ENCODE measurements at places on chromosomes 2 and 18.

GRCh38 chr2:47070155-47070919 lies 84.8 kb downstream of the STPG4 start:
- DNase-seq: no peak

DNA sequence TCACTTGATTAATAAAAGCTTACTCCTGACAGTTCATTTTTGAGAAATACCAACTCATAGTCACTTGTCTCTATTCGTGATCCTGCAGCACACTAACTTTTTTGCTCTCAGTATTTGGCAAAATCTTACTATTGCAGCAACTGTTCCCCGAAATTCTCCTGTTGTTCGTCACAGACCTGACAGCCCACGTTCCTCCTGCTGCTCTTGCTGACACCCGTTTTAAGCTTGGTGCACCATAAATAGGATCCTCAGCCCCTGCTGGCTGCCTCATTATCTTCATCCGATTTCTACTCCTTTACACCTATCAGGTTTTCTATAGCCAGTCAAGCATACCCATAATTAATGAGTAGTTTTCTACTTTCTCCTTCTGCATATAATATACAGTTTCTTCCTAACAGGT lies 368.8 kb downstream of the PLCL1 start:
- no peak for DNase-seq

GRCh38 chr2:28644760-28645159 lies 106.9 kb upstream of the PPP1CB start:
- DNase-seq: no peak

- peak; percentile 36 for DNase-seq
Measured at GRCh38 chr2:230441227-230441897, 25.4 kb downstream of the SP100 start.

GRCh38 chr2:141570474-141571131 lies 560.2 kb downstream of the LRP1B start:
- DNase-seq: no peak

GRCh38 chr2:188788621-188789020 lies 185.6 kb upstream of the COL3A1 start:
- no peak for DNase-seq

- no peak for DNase-seq
Measured at GRCh38 chr2:188295067-188295685, 3.5 kb downstream of the GULP1 start.

GRCh38 chr2:232336981-232337720 lies 41.4 kb upstream of the ALPP start:
- peak; percentile 10 for DNase-seq

DNA sequence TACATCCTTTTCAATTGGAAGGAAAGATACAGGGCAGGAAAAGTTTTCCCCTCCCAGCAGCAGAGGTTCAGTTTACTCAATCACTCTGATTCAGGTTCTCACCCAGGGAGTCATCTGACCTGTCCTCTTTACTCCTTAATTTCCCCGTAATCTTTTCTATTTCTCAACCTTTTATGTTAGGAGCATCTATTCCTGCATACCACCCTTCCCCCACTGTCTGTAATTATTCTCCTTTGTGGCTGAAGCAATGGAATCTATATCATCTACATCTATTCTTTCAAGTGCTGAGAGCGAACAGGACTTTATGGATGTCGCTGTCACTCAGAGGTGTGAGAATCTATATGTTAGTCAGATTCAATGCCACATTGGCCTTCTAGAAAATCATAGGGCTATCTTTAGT lies 175.2 kb downstream of the NOL4 start:
- no peak for DNase-seq

DNA sequence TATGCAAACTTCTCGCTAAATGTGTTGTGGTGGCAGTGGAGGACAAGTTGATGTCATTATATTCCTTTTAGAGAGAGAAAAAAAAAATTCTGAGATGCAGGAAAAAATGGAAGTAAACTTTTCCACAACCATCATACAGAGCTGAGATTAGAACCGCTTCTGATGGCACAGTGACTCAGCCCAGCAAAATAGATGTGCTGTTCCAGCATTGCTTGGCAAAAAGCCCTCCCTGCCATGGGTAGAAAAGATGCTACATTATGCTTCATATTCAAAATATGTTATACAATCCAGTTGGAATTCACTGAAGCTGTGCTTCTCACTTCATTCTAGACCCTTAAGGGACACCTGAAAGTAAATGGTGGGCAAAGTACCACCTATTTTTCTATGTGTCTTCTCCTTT lies 1047.6 kb upstream of the FANCL start:
- DNase-seq: no peak

- DNase-seq: no peak
Measured at GRCh38 chr2:215536510-215536909, 100.6 kb upstream of the FN1 start.

DNA sequence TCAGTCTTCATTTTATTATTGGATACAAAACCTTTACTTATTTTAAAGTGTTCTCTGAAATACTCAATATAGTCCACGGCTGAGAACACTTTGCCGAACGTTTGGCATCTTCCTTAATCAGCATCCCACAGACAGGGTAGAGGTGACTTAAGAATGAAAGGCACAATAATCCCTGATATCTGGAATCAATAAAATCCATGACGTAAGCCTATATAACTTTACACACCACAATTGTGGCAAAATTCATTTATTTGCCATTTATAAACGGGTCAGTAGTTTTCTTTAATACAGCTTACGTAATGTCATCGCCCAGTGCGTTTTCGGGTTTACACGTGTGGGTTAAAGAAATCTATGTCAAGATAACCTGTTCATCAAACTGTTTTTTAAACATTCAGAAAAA lies 1.3 kb downstream of the MGAT4A start:
- DNase-seq: no peak

- no peak for DNase-seq
Measured at GRCh38 chr2:71801969-71802368, 345.7 kb downstream of the CYP26B1 start.

DNA sequence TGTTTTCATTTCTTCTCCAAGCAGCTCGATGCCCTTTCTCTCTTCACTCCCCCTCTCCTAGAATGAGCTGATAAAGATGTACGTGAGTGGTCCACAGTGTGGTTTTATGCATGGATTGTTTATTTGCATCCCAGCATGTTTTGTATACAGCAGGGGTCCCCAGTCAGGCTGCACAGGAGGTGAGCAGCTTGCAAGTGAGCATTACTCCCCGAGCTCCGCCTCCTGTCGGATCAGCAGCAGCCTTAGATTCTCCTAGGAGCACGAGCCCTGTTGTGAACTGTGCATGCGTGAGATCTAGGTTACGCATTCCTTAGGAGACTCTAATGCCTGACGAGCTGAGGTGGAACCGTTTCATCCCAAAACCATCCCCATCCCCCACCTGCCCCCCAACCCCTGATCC lies 262.6 kb downstream of the AGAP1 start:
- DNase-seq: no peak

DNA sequence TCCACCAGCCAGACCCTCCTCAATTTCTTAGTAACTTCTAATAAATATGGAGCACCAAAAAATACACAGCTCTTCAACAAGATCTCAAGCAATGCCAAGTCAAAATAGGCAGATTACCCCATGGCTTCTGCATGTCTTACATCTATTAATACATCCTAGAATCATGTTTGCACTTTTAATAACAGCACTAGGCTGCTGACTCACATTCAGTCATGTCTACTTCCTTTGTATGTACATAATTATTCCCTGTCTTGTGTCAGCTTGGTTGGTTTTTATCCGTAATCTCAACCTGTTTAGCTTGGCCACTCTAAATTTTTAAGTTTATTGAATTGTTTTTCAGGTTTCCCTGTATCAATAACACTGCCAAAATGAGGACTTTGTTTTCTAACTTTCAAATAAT lies 420.1 kb upstream of the ACVR2A start:
- DNase-seq: no peak

- DNase-seq: no peak
Measured at GRCh38 chr18:10878703-10879102, 270.7 kb downstream of the PIEZO2 start.

All from activated T-cell treated with anti-CD3 and anti-CD28 coated beads, Interleukin-2, amount 50 U/mL, for 1 hour (primary cell).